Pulmonary artery endothelial cell (primary cell): ENCODE measurements at places on chromosomes 11 and 22. TPM values are rescaled to one million over a fixed set of nuclear protein-coding genes. Genes with fewer than 3 reads are reported as not detected.

TYR gene
- total RNA-seq, result not detected in 2 replicates

FDXACB1 gene
- total RNA-seq, result 2.9 and 4.4 TPM in 2 replicates

CADM1 gene
- 2.8 and 5.4 TPM in 2 replicates for total RNA-seq

RTN4R gene
- total RNA-seq, result 0.32 and 0.46 TPM in 2 replicates

SHANK2 gene
- total RNA-seq, result under 0.01 TPM in 1 of 2 replicates, not detected in the other

OR52N4 gene
- not detected in 2 replicates for total RNA-seq

MS4A12 gene
- total RNA-seq, result not detected in 2 replicates

MAP6 gene
- 0.13 and 0.14 TPM in 2 replicates for total RNA-seq

LDLRAD3 gene
- 8.8 and 9.5 TPM in 2 replicates for total RNA-seq

DNA sequence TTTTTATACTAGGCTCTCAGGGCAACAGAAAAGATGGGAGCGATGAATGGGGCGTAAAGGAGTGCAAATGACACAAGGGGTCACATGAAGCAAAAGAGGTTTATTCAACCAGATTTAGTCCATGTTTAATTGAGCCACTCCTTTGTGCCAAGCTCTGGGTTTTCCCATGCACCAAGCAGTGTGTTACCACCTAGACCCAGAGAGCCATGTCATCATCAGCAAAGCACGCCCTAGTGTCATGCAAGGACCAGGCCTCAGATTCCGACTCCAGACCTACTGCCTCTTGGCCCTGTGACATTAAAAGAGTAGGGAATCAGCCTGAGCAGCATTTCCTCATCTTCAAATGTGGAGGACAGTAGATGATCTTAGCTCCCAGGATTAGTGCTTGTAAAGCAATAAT lies 1.1 kb upstream of the IGLL5 start:
- no peak for DNase-seq

DNA sequence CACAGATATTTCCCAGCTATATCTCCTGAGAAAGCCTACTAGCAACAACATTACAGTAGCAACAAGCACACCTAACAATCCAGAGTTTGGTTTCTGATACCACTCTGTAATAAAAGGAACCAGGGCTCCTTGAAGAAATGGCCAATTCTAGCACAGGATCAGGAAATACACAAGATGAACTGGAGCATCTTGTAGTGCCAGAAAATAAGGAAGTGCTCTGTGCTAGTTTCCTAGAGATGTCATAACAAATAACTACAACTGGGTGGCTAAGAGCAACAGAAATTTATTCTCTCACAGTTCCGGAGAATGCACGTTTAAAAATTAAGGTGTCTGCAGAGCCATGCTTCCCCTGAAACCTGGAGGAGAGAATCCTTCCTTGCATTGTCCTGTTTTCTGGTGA lies 217.8 kb downstream of the KIRREL3 start:
- no peak for DNase-seq

- DNase-seq, result no peak
Observed at GRCh38 chr11:65404638-65405339, 17.8 kb upstream of the NEAT1 start.

DNA sequence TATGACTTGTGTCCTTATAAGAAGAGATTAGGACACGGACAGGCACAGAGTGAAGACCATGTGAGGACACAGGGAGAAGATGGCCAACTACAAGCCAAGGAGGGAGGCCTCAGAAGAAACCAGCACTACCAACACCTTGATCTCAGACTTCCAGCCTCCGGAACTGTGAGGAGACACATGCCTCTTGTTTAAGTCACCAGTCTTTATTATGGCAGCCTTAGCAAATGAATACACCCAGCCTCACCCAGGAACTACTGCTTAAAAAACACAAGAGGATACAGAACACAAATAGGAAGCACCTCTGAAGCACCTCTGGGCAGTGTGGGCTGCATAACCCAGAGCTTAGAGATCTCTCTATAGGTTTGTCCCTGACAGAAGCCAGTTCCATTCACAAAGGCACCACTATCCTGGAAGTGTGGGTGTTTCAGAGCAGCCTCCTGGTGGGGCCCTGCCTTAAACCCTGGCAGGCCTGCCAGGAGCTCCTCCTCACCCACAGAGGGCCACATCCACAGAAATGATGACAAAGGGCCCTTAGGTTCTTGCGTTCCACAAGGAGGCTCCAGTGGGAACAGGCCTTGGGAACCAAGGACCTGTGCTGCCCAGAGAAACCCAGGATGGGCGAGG lies 58.8 kb downstream of the CHRDL2 start:
- DNase-seq, result no peak

- DNase-seq, result no peak
Observed at GRCh38 chr11:83583757-83584366, 297.7 kb upstream of the CCDC90B start.

DNA sequence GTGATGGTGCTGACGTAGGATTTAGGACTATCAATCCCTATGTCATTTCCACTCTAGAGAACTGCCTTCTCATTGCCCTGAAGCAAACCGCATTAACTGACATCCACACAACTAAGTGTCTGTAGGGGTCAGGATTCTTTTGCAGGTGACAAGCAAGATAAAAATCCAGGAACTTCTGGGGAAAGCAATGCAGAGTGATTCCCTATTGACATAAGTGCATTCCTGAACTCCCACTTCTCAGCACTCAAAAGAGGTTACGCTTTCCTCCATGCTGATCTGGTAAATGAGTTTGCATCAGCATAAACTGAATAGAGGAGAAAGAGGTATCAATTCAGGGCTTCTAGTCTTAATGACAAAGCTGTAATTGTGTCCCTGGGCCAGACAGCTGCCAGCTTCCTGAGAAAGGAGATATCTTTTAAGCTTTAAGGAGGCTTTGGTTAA lies 224.6 kb upstream of the ISX start:
- DNase-seq, result no peak

GRCh38 chr11:26245046-26245445 lies 86.9 kb upstream of the ANO3 start:
- no peak for DNase-seq

DNA sequence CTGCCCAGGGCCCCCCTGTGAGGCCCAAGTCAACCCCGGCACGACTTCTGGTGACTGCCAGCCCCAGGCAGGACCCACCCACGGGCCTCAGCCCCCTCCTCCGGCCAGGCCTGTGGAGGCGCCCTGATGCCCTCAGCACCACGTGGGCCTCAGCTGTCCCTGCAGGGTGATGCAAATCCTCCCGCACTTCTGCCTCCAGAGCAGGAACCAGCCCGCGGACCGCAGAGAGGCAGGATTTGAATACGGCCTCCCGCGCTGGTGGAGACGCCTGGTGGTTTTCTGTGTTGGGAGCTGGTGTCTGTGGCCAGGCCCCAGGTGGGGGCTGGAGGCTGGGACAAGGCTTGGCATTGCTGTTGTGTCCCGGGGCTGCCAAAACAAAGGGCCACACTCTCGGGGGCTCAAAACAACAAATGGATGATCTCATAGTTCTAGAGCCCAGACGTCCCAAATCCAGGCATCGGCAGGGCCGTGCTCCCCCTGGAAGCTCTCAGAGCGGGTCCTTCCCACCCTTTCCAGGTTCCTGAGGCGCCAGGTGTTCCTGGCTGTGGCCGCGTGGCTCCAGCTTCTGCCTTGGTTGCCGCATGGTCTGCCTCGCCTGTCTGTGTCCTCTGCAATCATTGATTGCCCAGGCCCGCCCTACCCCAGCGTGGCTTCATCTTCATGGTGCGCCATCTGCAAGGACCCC lies 19.4 kb downstream of the TRPM5 start:
- no peak for DNase-seq
